ENCODE measurements at places on chromosomes 1 and 21.

- peak; percentile 34 for DNase-seq
Measured at GRCh38 chr1:63774617-63775417, 1.0 kb downstream of the ROR1 start.

DNA sequence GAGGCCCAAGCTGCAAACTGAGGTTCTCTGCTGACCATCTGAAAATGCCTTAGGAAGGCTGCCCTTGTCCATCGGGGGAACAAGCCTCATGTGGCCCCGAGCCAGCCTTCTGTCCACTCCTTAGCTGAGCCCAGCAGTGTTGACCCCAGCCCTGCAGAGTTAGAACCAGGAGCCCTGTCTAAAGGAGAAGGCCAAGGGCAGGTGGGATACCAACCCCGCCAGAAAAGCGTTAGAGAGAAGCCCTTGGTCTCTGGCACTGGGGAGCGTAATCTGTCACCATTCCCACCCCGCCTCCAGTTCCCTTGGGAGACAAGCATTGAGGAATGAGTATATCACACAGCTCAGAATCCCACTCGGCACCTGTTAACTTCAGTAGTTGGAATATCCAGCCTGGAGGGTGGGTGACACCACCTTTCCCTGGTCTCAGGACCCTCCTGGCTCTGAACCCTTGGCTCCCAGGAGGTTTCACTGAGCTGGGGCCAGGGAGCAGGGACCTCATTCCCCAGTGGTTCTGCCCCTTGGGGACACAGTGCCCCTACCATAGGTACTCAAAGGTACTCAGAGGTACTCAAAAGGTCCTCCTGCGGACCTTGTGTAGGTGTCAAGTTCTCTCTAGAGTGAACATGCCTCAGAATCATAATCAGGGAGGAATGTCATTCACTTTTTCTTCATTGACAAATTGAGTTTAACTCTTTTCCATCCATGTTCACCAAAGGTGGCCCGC is 16.4 kb downstream of the ETS2 start:
- no peak for DNase-seq

DNA sequence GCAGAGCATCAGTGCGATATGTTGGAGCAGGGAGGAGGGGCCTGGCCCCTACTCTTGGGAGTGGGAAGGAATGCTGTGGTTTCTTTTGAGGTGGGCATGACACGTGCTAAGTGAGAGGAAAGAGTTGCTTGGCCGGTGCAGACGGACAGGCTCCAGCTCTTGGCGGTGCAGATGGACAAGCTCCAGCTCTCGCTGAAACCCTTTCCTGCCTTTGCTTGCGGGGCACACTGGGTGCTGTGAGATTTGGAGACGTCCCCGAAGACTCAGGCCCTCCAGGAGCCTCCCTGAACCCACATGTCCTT is 15.9 kb downstream of the PDXK start:
- peak; percentile 57 for DNase-seq

DNA sequence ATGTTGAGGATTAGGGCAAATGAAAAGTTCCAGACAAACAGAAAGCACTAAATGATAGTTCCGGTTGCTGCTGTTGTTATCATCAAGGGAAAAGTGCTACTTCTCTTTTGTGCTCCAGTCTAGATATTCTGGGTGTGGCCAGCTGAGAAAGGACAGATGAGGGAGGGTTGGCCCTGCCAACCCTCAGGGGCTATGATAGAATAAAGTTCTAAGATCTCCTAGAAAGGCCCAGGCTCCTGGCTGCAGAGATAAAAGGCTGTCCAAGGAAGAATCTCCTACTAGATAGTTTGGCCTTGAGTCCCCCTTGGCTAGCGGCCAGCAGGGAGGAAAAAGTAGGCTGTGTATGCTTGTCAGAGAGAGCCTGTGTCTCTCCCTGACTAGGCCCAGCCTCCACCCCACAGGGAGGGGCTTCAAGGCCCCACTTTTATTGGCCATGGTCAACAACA is 31.5 kb downstream of the RIMS3 start:
- no peak for DNase-seq

- peak; percentile 79 for DNase-seq
Measured at GRCh38 chr1:94983171-94983739, 56.3 kb upstream of the CNN3 start.

GRCh38 chr1:176648556-176648955 is 185.6 kb downstream of the PAPPA2 start:
- DNase-seq: no peak

- DNase-seq: no peak
Measured at GRCh38 chr1:178543290-178543607, 30.3 kb downstream of the TEX35 start.

Data from fibroblast of skin of scalp (primary cell).